ENCODE measurements at places on chromosomes 6 and 20.

DNA sequence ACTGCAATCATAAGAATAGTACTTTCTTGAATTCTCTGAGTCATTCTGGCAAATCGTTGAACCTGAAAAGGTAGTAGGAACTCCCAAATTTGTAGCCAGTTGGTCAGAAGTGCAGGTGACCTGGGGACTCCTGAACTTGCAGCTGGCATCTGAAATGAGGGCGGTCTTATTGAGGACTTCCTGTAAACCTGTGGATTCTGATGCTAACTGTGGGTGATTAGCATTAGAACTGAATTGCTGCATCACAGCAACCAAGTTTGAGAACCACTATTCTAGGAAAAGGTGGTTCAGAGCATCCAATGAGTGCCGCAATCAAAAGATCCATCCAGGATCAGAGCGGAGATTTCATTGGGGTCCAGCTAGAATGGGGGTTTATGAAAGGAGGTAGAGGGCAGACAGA is 50.2 kb upstream of the UTRN start:
- DNase-seq: no peak

DNA sequence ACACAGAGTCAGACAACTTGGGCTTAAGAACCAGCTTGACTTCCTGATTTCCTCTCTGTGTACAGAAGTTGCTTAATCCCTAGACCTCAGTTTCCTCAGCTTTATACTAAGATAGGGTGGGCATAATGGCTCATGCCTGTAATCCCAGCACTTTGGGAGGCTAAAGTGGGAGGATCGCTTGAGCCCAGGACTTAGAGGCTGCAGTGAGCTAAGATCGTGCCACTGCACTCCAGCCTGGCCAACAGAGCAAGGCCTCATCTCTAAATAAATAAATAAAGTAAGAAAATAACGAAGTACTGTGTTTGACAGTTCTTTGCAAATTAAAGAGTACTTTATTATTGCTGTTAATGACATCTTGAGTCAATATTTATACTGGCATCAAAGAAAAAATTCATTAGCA is 41.7 kb downstream of the CNKSR3 start:
- no peak for DNase-seq

- DNase-seq: peak; percentile 41
Observed at GRCh38 chr6:134176264-134176975, 124.0 kb upstream of the SLC2A12 start.

DNA sequence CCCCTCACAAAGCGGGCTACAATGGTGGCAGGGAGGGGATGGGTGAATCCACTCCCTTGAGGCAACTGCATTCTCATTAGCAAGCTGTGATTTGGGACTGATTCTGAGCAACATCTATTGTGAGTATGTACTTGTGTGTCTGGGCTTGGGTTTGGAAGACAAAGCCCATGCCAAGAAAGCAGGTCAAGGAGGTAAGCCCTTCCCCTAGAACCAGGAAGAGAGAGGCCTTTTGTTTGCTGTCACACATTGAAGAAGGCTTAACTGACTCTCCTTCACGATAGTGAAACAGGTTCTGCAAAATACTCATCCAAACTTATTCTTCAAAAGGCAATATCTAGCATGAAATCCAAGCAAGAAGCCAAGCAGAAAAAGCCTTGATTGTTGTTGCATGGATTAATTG is 403.1 kb upstream of the ID4 start:
- DNase-seq: no peak

- no peak for DNase-seq
Observed at GRCh38 chr6:17096096-17096495, 5.8 kb upstream of the STMND1 start.

DNA sequence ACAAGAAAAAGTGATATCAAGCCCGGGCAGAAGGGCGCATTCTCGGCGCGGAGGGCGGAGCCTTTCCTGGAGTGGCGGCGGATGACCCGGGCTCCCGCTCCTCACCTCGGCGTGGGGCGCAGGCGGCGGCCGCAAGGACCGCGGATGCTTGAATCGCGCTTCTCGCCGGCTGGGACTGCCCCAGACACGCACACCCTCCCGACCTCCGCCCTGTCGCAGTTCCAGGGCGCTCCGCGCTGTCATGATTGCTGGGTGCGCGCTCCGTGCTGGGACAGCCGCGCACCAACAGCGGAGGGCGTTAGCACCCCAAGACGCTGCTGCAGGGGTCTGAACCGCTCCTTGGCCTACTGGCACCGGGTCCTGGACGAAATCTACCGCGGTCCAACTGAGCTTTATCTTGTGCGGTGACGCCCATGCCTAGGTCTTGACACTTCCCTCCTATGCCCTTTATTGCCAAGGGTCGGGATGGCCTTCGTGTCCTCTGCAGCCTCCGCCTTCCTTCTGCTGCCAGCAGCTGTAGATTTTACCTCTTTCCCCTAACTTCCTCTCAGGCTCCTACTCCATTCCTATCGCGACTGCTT is 43.3 kb downstream of the IRAK1BP1 start:
- DNase-seq: no peak

DNA sequence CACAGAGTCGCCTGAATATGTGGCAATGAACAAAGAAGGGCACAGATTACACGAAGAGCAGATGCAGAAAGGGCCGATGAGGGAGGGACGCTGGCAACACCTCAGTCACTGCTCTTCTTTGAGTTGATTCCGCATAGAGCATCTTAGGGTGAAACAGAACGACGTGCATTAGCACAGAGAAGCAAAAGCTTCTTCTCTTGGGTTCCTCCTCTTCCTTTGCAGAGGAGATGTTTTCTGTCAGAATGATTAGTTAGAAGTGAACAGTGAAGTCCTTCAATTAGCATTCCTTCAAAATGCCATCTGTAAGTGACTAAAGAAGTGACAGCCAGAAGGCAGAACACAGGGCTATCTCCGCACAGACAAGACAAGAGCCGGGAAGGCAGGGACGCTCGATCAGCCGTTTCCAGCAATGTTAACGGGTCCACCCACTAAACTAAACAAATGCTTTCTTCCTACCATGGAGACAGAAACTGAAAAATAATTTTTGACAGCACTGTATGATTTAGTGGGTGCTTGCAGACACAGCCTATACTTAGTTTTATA is 219.8 kb upstream of the AGPAT4 start:
- no peak for DNase-seq

- no peak for DNase-seq
Observed at GRCh38 chr6:39225543-39225942, 3.7 kb downstream of the KCNK5 start.

DNA sequence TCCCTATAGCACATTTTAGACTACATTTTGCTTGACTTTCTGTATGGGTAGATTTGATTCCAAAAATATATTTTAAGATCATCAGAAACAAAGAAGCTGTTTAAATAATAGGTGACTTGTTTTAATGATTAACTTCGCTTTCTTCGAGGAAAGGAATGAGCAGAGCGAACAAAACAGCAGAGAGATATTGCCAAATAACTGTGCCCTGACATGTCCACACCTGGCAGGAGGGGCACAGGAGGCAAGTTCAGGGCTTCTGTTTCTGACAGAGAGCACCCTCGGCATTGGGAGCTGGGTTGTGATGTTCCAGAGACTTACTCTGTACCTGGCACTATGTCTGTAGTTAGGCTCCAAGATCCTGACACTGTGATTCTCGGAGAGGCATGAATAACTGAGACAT is 155.7 kb upstream of the SASH1 start:
- DNase-seq: no peak

GRCh38 chr6:157946053-157946617 is 35.5 kb upstream of the SYNJ2 start:
- no peak for DNase-seq

DNA sequence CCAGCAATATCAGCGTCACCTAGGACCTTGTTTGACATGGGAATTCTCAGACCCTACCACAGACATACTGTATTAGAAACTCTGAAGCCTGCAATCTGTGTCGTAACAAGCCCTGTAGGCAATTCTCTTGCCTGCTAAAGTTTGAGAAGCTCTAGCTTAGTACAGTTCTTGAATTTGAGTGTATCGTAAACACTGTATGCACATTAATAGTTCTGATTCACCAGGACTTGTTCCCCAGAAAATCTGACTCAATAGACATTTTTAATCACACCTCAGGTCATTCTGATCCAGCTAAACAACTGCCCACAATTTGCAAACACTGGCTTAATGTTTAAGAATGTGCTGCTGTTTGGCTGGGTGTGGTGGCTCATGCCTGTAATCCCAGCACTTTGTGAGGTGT is 414.3 kb downstream of the TFAP2A start:
- DNase-seq: no peak

- no peak for DNase-seq
Observed at GRCh38 chr6:142879076-142879475, 65.9 kb downstream of the HIVEP2 start.

GRCh38 chr20:8156235-8157079 is 24.4 kb downstream of the PLCB1 start:
- no peak for DNase-seq

DNA sequence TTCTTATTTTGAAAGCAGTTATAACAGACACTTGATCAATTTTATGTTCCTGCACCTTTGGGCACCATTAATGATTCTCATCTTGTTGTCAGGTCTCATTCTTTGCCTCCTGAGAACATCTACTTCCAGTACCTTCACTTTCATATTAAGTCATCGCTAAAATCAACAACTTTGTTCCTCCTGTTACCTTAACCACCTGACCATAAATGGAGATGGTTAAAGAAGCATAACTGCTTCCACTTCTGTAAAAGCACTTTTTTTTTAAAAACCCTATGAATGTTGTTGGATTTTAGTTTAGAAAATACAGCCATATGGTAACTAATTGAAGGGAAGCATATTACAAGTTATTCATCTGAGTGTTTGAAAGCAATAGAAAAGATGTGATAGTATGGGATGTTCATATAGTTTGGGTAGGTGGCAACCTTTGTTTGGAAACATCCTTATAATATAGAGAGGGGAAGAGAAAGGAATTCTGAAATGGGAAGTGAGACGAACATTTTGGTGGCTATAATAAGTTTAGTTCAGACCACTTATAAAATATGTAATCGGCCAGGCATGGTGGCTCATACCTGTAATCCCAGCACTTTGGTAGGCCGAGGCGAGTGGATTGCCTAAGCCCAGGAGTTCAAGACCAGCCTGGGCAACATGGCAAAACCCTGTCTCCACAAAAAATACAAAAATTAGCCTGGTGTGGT is 53.9 kb downstream of the AFG1L start:
- DNase-seq: no peak

GRCh38 chr6:149895833-149896271 is 2.1 kb downstream of the RAET1E start:
- DNase-seq: no peak

GRCh38 chr6:111562246-111562645 is 43.4 kb downstream of the TRAF3IP2 start:
- DNase-seq: no peak

GRCh38 chr6:113031591-113032238 is 684.6 kb downstream of the RFPL4B start:
- DNase-seq: no peak

- no peak for DNase-seq
Observed at GRCh38 chr6:105346052-105346451, 56.8 kb downstream of the PREP start.

DNA sequence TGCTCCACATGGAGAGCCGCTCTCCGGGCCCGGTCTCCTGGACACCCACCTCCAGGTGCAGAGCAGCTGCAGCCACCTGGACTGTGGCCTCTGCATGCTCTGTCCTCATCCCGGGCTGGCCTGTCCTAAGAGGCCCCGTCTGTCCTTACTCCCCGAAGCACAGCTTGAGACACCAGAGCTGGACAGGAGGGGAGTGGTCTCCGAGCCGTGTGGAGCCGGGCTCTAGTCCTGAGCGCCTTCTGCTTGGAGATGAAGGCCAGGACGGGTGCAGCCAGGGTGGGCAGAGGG is 6.7 kb upstream of the NTSR1 start:
- DNase-seq: no peak

DNA sequence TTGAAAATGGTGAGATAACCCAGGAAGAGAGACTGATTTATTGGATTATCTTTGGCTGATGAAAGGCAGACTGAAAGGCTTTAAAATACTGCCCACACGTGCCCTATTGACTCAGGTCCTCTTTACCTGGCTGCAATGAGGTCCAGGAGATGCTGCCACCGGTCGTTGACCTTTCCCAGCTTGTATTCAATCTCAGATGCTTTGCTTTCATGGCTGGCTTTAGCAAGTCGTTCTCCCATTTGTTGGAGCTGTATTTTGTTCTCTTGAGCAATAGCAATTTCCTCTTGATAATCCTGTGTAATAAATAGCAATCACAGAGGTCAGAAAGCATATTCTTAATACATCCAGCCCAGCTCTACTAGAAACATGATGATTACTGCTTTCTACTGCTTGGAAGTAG is 368.8 kb downstream of the ESR1 start:
- DNase-seq: no peak

DNA sequence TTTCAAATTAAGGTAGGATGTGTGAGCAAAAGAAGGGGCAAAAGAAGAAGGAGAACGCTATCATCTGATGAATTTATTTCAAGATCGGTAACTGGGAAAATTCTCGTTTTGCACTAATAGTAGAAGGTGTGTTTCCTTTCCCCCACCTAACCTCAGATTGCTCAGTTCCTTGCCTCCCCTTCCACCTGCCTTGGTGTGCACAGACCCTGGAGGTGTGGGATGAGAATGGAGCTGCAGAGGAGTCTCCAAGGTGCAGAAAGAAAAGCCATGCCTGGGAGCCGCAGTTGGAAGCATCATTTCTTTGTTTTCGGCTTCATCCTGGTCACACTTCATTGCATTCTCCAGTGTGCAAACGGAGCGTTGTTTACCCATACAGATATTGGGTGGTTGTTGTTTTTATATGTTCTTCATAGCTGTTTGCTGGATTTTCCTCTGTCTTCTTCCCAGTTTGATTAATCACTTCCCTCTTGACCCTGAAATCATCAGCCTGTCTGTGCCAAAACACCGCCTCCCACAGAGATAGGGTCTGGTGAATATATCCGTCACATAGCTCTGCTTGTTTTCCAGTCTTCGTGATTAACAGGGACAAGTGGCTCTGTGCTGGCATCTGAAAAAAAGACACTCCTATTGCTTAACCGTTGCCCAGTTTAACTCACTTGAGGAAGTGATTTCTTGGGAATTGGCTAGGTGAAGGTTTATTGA is 40.2 kb upstream of the NEDD9 start:
- no peak for DNase-seq

DNA sequence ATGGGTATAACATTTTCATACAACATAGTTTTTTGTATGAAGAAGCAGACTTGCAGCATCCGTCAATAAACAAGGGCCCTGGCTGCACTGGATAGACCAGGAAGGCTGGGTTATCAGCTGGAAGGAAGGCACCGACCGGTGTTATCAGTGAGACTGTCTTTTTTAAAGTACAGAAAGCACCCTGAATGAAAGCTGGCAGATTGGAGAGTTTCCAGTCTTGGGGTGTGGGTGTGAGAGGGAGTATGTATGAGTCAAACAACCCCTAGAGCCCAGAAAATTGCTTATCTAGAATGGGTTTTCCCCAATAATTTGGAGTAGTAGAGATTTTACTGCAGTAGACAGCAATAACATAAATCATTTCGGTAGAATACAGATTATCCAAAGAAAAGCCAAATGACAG is 42.4 kb downstream of the TXLNB start:
- no peak for DNase-seq

- no peak for DNase-seq
Observed at GRCh38 chr6:149182262-149182661, 135.2 kb upstream of the TAB2 start.
